ENCODE measurements at places on chromosomes 3 and 15. TPM values are rescaled to one million over a fixed set of nuclear protein-coding genes. Genes with fewer than 3 reads are reported as not detected.

DNA sequence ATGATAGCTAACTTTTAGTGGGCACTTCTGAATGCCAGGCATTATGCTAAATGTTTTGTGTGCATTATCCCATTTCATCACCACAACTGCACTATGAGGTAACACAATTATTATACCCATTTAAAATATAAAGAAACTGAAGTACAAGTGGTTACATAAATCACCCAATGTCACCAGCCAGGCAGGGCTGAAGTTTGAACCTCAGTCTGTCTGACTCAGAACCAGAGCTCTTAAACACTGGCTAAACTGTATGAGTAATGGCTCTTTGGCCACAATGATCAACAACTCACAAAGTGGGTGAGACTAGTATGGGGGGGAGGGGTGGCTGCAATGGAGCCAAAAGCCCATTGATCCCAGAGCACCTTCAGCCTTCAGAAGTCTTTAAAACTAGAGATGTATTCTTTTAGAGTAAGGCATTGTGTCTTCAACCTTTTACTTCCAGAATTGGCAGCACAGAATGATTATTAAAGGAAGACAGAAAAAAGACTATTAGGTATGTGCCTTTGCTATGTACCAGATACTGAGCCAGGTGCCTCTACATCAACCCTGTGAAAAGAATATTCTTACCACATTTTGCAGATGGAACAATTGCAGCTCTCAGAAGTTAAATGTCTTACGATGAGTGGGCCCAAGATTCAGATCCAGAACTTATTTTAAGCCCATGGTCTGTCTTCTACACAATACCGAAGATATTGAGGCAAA lies 166.9 kb downstream of the UACA start:
- DNase-seq = peak; percentile 92

- no peak for DNase-seq
Observed at GRCh38 chr15:35567392-35567791, 21.4 kb upstream of the DPH6 start.

- peak; percentile 55 for DNase-seq
Observed at GRCh38 chr15:50135031-50135551, 16.1 kb upstream of the ATP8B4 start.

DNA sequence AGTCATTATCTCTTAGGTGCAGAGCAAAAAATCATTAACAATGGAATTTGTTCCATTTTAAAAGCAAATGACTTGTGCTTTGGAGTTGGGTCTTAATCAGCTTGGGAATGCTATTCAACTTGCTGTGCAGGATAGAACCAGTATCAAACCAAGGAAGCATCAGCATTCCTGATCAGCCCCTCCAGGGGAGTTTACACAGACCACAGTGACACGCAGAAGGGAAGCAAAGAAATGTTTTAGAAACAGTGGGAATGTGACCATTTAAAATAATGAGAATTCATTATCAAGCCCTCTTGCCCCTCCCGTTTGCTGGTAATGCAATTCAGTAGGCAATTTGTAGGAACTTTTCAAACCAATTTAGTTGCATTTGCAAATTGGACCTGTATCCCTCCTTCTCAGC lies 155.1 kb downstream of the LRTM1 start:
- DNase-seq = no peak

Gene DCLK3
- total RNA-seq = under 0.01 TPM

GRCh38 chr3:117893638-117894037 lies 1141.0 kb downstream of the IGSF11 start:
- peak; percentile 14 for DNase-seq

- DNase-seq = no peak
Observed at GRCh38 chr3:180062771-180063170, 26.0 kb upstream of the PEX5L start.

Gene ZMYND10
- 1.5 TPM for total RNA-seq

DNA sequence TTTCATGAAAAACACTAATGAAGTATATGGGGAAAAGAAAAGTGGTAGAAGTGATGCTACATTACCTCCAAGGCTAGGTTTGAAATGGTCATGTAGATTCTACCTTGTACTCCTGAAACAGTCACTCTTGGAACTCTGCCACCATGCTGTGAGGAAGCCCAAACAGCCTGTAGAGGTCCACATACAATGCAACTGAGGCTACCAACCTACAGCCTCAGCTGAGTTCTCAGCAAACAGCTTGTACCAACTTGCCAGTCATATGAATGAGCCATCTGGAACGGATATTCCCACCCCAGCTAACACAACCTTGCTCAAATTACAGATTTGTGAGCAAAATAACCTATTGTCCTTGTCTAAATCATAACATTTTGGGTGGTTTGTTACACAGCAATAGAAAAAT lies 193.5 kb downstream of the ULK4 start:
- DNase-seq = peak; percentile 4

Gene USP13
- 8.2 TPM for total RNA-seq

All from GM23248 (cell line).